Naive B cell (primary cell): ENCODE measurements at places on chromosomes 13 and 19. TPM values are rescaled to one million over a fixed set of nuclear protein-coding genes. Genes with fewer than 3 reads are reported as not detected.

GRCh38 chr19:41501854-41502253 is 58.9 kb downstream of the ERICH4 start:
- H3K36me3 ChIP-seq: no peaks in the 10 kb centered on the region
- H3K4me3 ChIP-seq: no peak overlapping the region
- no peak overlapping the region for H3K27ac ChIP-seq
- H3K4me1 ChIP-seq: peaks cover 4% of the 10 kb centered on the region
- DNase-seq: no peak

DNA sequence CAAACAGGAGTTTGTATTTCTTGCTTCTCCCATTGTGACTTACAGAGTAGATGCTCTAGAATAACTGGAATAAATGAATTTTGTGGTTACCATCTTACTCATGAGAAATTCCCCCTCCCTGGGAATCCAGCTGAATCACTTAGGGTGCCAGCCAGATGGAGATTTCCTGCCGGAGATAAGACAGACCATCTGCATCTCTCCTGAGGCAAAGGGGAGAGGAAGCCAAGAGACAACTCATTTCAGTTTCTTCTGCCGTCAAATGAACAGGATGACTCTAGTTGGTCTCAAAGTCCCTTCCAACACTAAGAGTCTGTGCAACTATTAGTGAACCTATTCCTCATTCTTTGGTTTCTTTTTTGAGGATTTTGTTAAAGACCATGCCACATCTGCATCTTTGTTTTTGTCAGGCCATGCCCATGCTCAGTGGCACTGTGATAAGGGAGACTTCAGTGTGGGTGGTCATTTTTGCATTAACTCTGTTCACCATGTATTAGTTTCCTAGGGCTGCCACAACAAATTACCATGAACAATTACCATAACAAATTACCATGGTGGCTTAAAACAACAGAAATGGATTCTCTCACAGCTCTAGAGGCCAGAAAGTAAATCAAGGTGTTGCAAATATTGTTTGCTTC is 112.8 kb downstream of the NDFIP2 start:
- H3K27me3 ChIP-seq: no peaks in the 10 kb centered on the region
- H3K4me1 ChIP-seq: no peaks in the 10 kb centered on the region
- H3K36me3 ChIP-seq: no peaks in the 10 kb centered on the region
- no peak overlapping the region for H3K27ac ChIP-seq
- no peak overlapping the region for H3K4me3 ChIP-seq
- no peak for DNase-seq

The NAPSA gene
- 1.1 TPM for polyA plus RNA-seq

GRCh38 chr19:36604656-36605100 is 435 bp upstream of the ZNF382 start:
- peak overlapping the region; percentile 95 for H3K27ac ChIP-seq
- H3K4me1 ChIP-seq: peaks cover 21% of the 10 kb centered on the region
- DNase-seq: peak; percentile 82

- H3K4me3 ChIP-seq: no peak overlapping the region
- H3K4me1 ChIP-seq: peaks cover 7% of the 10 kb centered on the region
- H3K27ac ChIP-seq: no peak overlapping the region
- no peaks in the 10 kb centered on the region for H3K36me3 ChIP-seq
- no peaks in the 10 kb centered on the region for H3K27me3 ChIP-seq
Observed at GRCh38 chr13:28128926-28129325, 9.4 kb upstream of the PAN3 start.

- H3K4me1 ChIP-seq: peaks cover 24% of the 10 kb centered on the region
- no peak for DNase-seq
- H3K36me3 ChIP-seq: peaks cover 9% of the 10 kb centered on the region
- H3K27me3 ChIP-seq: no peaks in the 10 kb centered on the region
- H3K27ac ChIP-seq: peak overlapping the region; percentile 98
Observed at GRCh38 chr19:37217480-37217774, 587 bp upstream of the ZNF383 start.

GRCh38 chr19:34432797-34433196 is 4.6 kb downstream of the UBA2 start:
- no peaks in the 10 kb centered on the region for H3K27me3 ChIP-seq
- DNase-seq: no peak
- H3K4me3 ChIP-seq: no peak overlapping the region

The RFXAP gene
- 4.9 TPM for polyA plus RNA-seq

DNA sequence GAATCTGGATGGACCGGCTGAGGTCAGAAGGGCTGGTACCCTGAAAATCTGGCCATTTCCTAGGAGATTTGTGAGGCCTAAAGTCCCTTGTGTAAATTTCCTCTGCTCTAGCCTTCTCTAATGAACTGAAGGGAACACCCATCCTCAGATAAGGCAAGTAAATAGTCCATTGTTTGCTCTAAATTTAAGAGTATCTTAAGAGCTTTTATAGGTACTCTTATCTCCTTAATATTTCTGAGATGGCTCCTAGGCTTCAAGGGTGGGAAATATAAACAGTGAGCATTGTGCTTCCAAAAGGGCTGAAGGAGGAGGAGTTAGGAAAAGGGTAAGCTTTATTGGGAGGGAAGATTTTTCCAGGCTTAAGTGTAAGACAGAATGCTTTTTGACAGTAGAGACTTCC is 148.7 kb upstream of the EDNRB start:
- H3K4me1 ChIP-seq: no peaks in the 10 kb centered on the region
- no peak overlapping the region for H3K27ac ChIP-seq
- no peaks in the 10 kb centered on the region for H3K27me3 ChIP-seq

GRCh38 chr19:31340042-31341025 is 8.9 kb downstream of the TSHZ3 start:
- H3K36me3 ChIP-seq: no peaks in the 10 kb centered on the region
- peaks cover 41% of the 10 kb centered on the region for H3K27me3 ChIP-seq
- H3K4me3 ChIP-seq: peak overlapping the region; percentile 16
- peaks cover 6% of the 10 kb centered on the region for H3K4me1 ChIP-seq

DNA sequence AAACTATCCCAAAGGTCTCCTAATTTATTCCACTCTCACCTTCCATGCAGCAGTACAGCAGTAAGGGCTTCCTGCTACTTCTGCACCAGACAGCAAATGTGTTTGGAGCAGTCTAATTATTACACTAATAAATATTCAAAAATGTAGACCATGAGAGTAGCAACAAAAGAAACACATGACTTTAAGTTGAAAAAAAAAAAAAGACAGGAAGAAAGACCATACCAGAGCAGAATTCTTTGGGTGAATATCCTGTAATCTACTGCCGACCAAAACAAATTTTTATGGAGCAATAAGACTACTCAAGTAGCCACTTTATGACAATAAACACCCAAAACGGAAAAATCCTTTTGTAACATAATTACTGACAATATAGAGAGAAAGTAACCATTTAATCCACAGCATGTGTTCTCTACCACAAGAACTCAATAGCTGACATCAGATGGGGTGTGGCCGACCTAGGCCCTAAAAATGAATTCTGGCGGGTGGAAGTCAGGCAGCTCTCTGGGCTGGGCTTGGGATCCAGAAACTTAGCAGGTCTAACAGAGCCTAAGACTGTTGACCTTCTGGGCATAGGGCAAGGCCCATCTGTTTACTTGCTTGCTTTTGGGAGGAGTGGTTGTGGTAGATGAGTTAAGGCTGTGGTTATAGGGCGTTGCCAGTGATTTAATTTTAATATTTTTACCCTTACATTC is 4.6 kb downstream of the KLF12 start:
- H3K4me1 ChIP-seq: peaks cover 51% of the 10 kb centered on the region
- DNase-seq: no peak
- H3K27me3 ChIP-seq: no peaks in the 10 kb centered on the region
- peak overlapping the region; percentile 74 for H3K27ac ChIP-seq
- H3K4me3 ChIP-seq: peak overlapping the region; percentile 62

DNA sequence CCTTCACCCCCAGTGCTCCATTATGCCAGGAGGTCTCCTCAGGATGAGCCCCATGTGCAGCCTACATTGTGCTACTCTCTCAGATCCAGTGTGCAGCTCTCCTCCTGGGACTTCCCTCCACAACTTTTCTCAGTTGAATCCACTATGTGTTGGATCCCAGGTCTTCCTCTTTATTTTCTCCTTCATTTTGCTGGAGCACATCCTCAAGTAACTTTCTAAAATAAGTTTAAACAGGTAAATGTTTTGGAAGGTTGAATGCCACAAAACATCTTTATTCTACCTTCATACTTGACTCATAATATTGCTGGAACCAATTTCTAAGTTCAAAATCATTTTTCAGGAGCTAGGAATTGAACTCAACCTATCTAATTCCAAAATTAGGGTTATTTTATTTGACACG is 52.1 kb downstream of the C13orf46 start:
- DNase-seq: no peak
- H3K27me3 ChIP-seq: peaks cover 37% of the 10 kb centered on the region
- no peak overlapping the region for H3K4me3 ChIP-seq
- H3K36me3 ChIP-seq: peaks cover 7% of the 10 kb centered on the region
- H3K27ac ChIP-seq: no peak overlapping the region

The CDC16 gene
- 21.4 TPM for polyA plus RNA-seq

GRCh38 chr19:10855879-10856522 is 7.8 kb downstream of the C19orf38 start:
- H3K27me3 ChIP-seq: no peaks in the 10 kb centered on the region
- peaks cover 4% of the 10 kb centered on the region for H3K4me1 ChIP-seq
- no peak overlapping the region for H3K4me3 ChIP-seq

GRCh38 chr13:98447881-98448641 is 128.8 kb downstream of the STK24 start:
- H3K27me3 ChIP-seq: no peaks in the 10 kb centered on the region
- H3K4me1 ChIP-seq: peaks cover 15% of the 10 kb centered on the region
- H3K36me3 ChIP-seq: peaks cover 22% of the 10 kb centered on the region
- no peak overlapping the region for H3K27ac ChIP-seq
- no peak for DNase-seq

DNA sequence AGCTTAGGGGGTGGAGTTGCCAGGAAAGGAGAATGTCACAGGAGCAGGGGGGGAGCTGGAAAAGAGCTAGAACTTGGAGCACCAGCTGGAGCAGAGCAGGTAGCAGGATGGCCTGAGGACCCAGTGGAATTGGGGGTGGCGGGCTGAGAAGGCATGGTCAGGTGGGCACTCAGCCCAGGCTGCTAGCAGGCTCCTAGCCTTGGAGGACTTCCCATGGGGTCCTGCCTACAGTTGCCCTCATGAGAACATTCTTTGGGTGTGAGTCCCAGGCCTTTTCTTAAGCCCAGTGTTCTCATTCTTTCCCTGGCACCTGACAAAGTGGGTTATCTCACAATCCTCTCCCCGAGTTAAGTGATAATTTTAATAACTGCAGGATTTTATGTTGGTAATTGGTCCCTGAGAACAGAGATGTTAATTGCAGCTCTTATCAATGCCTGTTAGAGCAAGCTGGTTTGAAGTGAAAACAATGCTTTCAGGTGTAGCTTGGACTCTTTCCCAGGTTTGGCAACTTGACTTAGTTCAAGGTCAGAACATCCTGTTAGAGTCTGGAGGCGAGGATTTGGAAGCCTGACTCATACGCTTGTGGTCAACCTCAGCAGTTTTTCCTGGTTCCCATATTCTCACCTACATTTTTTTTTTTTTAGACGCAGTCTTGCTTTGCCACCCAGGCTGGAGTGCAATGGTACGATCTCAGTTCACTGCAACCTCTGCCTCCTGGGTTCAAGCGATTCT is 18.1 kb upstream of the OLFM4 start:
- DNase-seq: no peak
- H3K4me1 ChIP-seq: peaks cover 10% of the 10 kb centered on the region
- no peak overlapping the region for H3K4me3 ChIP-seq
- no peaks in the 10 kb centered on the region for H3K36me3 ChIP-seq

The FCGBP gene
- polyA plus RNA-seq: 0.81 TPM

The SRRM5 gene
- polyA plus RNA-seq: 0.73 TPM

DNA sequence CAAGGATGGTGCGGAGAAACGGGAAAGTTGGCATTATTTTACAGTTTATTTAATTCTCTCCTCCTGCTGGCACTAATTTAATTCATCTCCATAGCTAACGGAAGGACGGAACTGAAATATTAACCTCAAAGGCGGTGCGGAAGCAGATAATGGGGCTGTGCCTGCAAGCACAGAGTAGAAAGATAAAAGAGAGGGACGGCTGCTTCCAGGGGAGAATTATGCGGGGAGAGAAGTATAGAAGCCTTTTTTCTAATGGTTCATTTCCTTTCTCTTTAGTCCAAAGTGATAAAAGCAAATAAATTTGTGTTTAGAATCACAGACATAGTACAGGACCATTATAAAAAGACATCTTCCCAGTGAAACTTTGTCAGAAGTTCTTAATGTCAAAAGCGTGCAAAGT is 34.5 kb upstream of the UQCRFS1 start:
- peaks cover 11% of the 10 kb centered on the region for H3K27me3 ChIP-seq
- no peak overlapping the region for H3K27ac ChIP-seq
- H3K4me1 ChIP-seq: no peaks in the 10 kb centered on the region
- H3K36me3 ChIP-seq: no peaks in the 10 kb centered on the region
- no peak overlapping the region for H3K4me3 ChIP-seq

DNA sequence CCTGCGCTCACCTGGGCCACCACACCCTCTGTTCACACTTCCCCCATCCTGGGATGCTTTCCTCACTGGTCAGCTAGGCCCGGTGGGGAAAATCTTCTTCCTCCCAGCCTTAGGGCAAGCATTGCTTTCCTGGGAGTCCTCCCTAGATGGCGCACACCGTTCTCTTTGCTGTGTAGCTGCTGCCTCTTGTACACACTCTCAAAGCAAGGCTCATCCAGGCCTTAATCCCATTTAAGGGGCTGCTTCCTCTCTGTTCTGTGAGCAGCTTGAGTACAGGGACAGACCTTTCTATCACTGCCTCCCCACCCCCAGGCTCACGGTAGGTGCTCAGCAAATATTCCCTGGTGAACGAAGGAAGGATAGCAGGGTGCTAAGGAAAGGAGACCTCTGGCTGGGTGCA is 11.1 kb downstream of the SLC7A10 start:
- no peaks in the 10 kb centered on the region for H3K36me3 ChIP-seq
- DNase-seq: no peak
- H3K4me1 ChIP-seq: peaks cover 4% of the 10 kb centered on the region
- no peaks in the 10 kb centered on the region for H3K27me3 ChIP-seq

- peaks cover 60% of the 10 kb centered on the region for H3K36me3 ChIP-seq
- no peaks in the 10 kb centered on the region for H3K27me3 ChIP-seq
- H3K4me3 ChIP-seq: no peak overlapping the region
- peak overlapping the region; percentile 51 for H3K27ac ChIP-seq
- DNase-seq: no peak
Observed at GRCh38 chr19:6828698-6829633, 56.5 kb downstream of the VAV1 start.

The JUND gene
- 325 TPM for polyA plus RNA-seq

- no peak for DNase-seq
- H3K4me1 ChIP-seq: no peaks in the 10 kb centered on the region
- H3K27ac ChIP-seq: no peak overlapping the region
- H3K36me3 ChIP-seq: no peaks in the 10 kb centered on the region
Observed at GRCh38 chr19:52742516-52742915, 7.7 kb upstream of the ZNF611 start.

DNA sequence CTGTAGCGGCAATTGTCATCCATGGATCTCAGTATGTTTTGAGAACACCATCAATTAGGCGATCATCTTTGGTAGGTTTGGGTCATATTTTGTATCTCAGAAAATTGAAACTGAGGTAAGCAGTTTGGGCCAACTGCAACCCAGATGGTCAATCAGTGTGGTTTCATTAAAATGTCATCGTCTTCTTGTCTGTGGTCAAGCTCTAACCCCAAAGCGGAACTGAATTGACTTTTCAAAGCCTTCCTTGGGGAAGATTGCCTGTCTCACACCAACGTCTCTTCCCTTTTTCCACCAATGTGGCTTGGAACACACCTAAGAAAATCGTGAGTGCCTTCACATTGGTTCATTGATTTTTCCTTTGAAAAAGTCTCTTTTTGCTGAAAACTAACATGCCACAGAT is 56.3 kb upstream of the UBAC2 start:
- peak overlapping the region; percentile 70 for H3K27ac ChIP-seq
- no peak for DNase-seq
- no peaks in the 10 kb centered on the region for H3K36me3 ChIP-seq
- no peaks in the 10 kb centered on the region for H3K4me1 ChIP-seq
- peaks cover 31% of the 10 kb centered on the region for H3K27me3 ChIP-seq
- no peak overlapping the region for H3K4me3 ChIP-seq
